ENCODE measurements at places on chromosomes 7 and 10.
A peak's percentile ranks its signal among the peaks of the same experiment; 100 is the strongest.

DNA sequence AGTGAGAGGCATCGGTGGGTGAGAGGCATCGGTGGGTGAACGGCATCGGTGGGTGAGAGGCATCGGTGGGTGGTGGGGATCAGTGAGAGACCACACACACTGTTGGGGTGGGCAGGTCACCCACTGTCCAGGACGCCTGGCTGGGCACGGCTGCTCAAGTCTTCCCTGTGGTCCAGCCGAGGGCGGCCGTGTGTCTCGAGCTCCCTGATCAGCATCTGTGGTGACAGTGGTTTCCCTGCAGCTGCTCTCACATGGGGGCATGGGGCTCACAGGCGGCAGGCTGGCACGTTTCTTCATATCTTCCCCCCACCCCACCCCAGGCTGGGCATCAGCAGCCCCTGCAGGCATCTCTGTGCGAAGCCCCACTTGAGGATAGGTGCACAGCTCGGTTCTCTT, 78.2 kb downstream of the NKX6-2 start:
- DNase-seq = no peak

DNA sequence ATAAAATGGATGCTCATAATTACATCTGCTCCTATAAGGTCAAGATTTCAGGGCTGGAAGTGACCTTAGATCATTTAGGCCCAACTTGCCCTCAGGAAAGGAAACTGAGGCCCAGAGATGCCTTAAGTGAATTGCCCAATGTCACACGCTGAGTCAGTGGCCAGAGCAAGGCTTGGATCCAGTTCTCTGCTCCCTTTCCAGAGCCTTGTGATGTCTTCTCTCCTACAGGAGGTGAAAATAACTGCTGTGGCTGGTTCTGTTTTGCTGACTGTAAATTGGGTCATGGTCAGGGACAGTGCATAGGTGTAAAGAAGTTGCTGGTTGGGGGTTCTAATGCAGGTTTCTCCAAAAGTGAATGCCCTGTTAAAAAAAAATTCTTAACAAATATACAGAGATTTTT, 91.3 kb downstream of the TCF7L2 start:
- no peak for DNase-seq

DNA sequence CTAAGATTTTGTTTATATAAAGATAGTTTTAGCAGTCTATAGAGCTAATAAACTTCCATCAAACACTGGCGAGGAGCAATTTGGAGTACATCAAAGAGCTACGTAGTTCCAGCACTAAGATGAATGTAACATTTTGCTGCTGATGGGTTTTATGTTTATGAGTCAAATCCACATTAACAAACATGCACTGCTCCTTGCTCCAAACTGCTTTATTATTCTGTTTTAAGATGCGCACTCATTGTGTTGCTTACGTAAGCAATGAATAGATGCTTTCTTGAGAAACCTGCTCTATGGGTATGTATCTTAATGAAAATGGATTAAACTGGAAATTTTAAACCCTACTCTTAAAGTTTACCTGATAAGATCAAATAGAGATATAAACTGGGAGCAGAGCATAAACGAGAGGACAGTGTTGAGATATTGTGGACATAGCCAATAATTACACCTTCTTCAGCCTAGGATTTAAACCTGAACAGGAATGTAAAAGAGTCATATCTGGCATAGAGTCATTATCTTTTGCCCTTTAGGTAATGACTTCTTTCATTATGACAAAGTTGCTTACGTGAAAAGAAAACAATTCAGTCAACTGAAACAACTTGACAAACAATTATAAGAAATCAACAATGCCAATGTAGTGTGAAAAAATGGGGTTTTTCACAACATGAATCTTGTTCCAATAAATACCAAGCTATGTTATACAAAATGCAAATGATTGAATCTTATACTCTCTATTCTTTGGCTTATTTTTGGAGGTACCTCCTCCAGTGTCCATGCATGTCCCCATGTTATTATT, 153.5 kb upstream of the MTPN start:
- no peak for DNase-seq

GRCh38 chr7:30177965-30178364, 43.2 kb downstream of the MTURN start:
- no peak for DNase-seq

DNA sequence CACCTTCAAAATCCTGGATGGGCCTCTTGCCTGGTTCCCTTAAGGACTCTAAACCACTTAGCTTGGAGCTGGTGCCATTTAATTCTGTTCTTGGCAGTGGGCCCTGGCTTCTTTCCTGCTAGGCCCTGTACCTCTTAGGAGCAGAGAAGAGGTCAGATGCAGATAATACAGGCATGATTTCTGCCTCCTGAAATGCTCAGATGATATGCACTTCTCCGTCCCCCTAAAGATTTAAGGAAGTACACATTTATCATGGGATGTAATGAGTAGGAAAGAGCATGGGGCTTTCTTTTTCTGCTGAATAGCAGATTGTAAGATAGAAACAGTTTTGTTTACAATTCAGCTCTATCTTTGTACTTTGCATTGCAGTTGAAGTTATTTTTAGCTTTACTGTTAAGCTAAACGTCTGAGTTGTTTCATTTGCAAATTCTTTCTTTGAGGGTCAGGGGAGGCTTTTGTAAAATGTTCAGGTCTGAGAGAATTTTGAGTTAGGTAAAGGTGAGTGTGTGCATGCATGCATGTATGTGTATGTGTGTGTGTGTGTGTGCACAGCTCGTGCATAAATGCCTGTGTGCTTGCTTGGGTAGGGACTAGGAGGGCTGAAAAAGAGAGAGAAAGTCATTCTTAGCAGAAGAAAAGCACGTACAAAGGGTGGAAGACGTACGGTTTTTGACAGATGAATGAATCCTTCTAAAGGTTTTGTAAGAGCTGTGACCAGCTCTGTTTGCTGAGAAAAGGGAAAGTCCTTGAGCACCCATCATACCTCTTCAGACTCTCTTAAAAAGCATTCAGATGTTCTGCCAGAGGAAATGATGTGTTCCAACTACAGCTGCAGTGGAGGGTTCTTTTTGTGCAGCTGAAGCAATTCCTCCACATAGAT, 364.2 kb downstream of the AUTS2 start:
- DNase-seq = no peak

- DNase-seq = no peak
Measured at GRCh38 chr10:116186273-116186672, 86.7 kb downstream of the GFRA1 start.

DNA sequence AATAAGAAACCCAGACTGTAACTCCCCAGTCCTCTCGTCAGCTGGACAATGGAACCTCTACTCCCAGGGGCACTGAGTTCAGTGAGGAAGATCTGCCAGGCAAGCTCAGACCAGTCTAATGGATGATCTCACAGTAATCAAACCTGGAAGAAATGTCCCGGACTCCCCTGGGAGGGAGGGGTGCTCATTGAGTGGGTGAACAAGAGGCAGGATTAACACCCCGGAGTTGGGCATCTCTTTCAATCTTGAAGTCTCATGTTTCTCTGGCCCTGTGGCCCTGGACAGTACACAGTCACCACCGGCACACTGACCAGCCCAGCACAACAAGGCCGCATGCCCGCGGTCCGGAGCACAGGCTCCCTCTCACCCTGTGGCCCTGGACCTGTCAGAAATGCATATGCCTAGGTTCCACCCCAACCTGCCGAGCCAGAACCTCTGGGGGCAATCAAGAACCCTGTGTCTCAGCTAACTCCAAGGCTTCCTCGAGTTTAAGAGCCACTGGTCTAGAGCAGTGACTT, 27.8 kb downstream of the CXCL12 start:
- no peak for DNase-seq

GRCh38 chr10:45368181-45368580, 5.8 kb upstream of the ALOX5 start:
- DNase-seq = no peak

- DNase-seq = no peak
Measured at GRCh38 chr10:28890121-28890950, 213.0 kb downstream of the BAMBI start.

- no peak for DNase-seq
Measured at GRCh38 chr10:71772832-71773220, 494 bp downstream of the VSIR start.

DNA sequence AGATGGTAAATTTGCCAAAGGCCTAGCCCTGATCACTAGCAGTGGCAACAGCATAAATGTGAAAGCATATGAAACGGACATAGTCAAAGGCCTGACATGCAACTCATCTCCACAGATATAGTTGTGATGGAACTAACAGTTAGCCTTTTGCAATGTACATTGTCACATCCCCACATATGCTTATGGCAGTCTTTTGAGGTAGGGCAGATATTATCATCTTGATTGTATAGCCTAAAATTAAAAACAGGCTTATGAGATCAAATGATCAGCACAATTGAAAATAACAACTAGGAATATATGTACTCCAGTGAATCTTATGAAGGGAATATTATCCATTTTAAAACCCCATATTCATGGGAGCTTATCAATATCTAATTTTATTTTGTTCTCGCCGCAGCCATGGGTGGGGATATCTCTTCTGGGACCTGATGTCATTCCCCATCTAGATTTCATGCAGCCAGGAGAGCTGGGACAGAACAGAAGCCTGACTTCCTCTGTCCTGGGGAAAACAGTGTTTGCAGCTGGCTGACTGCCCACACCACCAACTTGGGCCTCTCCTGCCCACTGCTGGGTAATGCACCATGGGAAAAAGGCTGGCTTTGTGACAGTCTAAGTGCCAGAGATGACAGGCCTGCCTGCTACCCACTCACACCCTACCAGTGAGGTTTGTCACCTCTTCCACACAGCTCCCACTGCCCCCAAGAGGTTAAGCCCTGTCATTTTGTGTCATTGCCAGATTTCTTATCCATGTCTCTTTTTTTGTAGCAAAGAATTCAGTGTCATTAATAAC, 180.2 kb upstream of the FZD1 start:
- DNase-seq = peak; percentile 14

DNA sequence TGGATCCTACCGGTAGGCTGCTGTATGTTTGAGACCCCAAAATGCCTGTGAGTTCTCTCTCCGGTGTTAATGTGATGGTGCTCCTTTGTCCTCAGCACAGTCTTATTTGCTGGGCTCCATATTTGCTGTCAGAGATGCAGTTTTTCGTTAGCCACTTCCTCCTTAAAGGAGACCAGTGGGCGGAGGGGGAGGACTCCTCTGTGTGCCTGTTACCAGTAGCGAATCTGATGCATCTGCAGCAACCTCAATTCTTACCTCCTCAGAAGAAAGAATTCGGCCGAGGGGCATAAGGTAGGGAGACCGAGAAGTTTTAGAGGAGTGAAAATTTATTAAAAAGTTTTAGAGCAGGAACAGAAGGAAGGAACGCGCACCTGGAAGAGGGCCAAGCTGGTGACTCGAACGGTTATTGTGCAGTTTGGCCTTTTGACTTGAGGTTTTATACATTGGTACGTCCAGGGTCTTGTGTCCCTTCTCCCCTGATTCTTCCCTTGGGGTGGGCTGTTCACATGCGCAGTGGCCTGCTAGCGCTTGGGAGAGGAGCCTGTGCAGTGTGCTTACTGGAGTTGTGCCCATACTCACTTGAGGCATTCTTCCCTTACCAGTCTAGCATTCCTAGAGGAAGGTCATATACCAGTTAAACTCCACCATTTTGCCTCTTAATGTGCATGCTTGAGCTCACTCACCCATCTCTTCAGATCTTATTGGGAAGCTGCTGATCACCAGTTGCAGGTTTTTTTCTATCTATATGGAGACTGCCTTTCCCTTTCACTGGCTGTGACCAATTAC, 49.5 kb downstream of the GNAI1 start:
- no peak for DNase-seq

DNA sequence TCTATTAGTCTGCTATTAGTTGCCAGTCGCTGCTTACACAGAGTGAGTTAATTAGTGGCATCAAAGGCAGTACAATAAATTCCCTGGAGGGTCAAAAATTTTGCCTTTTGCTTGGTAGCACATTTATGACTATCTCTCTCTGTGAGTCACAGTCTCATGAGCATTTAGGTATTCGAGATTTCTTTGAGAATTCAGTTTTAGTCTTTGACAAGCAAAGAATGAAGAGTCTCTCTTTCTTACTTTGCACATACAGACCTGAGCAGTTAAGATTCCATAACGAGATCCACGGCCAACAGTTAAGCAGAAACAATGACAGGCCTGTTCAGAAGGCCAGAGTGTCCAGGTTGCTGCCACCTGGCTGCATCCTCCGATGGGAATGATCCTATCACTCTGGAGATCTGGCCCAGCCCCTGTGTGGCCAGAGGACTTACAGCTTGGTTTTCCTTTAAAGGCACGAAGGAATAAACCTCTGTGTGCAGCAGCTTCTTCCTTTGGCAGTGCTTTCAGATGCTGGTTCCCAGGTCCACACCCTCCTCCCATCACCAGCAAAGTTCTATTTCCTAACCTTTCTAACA, 80.6 kb downstream of the GLI3 start:
- DNase-seq = no peak

DNA sequence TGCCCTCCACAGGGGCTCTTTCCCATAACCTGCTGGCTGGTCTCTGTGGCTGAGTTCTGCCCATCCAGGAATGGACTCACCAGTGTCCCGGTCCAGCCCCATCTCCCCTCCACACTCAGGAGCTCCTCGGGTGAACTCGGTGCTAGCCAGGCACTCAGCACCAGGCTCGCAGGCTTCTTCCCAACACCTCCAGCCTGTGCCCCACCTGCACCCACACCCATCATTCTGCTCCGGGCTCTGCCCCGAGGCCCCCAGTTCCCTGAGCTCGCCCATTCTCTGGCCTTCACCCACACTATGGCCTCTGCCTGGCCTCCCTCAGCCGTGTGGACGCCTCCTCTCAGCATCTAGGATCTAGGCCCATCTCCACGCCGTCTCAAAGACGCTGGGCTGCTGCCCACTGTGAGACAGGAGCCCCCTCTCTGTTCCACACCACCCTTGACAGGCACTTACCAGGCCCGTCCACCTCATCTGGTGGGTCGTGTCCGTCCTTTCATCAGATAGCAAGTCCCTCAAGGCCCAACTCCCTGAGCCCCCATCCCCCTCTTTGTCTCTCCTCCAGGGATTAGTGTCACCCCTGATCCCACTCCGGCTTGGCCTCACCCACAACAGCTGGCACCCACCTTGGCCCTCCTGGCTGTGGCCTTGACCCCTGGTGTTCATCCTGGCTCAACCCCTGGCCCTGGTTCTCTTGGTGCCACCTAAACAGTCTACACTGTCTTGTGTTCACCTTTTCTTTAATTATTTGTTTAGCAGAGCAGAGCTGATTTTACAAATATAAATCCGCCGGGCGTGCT, 76.0 kb upstream of the FAM20C start:
- DNase-seq = no peak

GRCh38 chr7:50142425-50143017, 49.5 kb upstream of the ZPBP start:
- DNase-seq = no peak
